Stimulated activated CD4-positive, alpha-beta T cell treated with anti-CD3 and anti-CD28 coated beads, Interleukin-1b, Interleukin-23, amount 100 ng/mL, for 1 hour (primary cell): ENCODE measurements at places on chromosomes 7 and 10.

DNA sequence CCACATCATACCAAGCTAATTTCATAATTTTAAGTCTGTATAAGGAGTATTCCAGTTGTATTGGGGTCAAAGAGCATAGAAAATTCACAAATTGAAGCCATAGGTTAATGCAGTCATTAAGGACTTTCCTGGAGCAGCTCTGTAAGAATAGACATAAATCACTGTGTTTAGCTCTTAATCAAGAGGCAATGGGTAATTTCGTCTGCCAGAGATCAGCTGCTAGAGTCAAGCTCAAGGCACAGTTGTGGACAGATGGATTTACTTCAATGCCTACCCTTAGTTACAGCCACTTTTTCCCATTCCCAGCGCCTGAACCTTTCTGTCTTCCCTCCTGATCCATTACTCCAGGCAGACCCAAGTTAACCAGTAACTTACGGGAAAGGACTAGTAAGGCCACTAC, 40.6 kb upstream of the AGBL3 start:
- no peak for DNase-seq

- no peak for DNase-seq
These were observed 1.3 kb downstream of the CYTH3 start for GRCh38 chr7:6271060-6271658.

DNA sequence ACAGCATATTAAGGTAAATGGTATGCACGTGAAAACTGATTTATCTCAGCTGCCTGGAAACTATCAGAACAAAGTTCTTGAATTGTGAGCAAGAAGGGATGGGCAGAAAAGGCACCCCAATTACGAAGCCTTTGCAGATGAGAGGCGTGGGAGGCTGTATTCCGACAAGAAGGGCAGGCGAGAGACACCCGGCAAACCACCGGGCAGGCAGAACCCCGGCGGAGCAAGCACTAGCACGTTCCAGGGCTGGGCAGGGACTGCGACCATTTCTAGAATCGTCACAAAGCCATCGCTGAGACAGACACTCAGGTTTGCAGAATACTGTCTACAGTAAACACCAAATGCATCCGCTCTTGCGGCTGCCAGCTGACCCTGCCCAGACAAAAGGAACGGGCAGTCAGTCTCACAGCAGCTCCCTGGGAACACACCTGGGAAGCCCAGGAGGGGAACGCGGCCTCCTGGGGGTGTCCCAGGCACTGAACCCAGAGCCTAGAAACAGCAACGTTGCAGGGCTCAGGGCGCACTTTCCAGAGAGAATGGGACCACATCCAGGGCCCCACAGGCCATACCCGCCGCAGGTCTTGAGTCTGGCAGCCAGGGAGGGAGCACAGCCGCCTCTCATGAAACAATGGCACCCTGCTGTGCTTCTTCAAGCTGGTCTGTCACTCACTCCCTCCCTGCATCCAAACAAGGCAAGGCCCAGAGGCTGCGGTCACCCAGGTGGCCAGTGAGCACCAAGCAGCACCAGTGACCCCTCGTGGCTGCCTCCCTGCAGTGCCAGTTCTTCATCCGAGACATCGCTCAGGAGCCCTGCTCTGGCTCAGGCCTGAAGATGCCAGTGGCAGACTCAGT, 261.9 kb downstream of the PTPRN2 start:
- DNase-seq: no peak

DNA sequence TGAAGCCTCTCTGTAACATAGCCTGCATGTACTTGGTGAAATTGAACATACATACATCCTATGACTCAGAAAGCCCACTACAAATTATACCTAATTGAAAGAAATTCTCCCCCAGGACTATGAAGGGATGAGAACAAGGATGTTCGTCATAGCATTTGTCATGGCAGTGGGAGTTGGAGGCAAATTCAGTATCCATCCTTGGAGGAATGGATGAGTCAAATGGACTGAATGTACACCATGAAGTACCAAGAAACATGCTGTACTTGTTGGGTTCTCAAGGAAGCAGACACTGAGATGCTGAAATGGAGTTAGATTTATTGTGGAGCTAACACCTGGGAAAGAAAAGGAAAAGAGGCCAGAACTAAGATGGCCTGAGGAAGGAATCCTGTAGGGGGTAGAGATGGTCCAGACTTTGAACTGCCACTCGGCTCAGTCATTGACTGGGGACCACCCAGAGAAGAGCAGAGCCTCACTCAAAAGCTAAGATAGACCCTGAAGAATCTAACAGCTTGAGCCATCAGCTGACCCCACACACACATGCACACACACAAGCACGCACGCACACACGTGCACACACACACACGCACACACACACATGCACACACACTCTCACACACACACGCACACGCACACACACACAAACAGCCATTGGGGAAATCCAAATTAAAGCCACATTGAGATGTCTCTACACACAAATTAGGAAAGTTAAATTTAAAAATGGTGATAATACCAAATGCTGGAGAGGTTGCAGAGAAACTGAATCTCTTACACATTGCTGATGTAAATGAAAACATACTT, 22.3 kb downstream of the AOC1 start:
- no peak for DNase-seq

- no peak for DNase-seq
These were observed 2.6 kb upstream of the PPP1R3A start for GRCh38 chr7:113921363-113921762.
